ENCODE measurements at places on chromosomes 2 and 18. TPM values are rescaled to one million over a fixed set of nuclear protein-coding genes. Genes with fewer than 3 reads are reported as not detected.

The NEU2 gene
- polyA plus RNA-seq = not detected

The NCKAP1 gene
- polyA plus RNA-seq = 40.4 TPM

The MOCOS gene
- 0.12 TPM for polyA plus RNA-seq

The TANC1 gene
- 3.3 TPM for polyA plus RNA-seq

The LRRTM1 gene
- polyA plus RNA-seq = 2.6 TPM

DNA sequence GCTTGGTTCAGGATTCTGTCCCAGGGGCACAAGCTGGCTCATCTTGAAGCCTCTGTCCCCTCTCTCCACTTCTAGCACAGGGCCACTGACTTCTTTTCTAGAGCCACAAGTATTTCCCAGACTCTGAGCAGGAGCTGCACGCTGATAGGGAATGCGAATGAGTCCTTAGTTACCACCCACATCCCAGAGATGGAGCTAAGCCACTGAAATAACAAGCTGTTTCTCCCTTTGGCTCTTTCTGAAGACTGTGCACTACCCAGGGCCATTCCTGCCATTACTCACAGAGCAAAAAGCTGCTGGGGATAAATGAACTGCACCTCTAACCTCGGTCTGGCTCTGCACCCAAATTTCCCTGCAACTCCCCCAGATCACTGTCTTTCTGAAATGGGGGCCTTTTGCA lies 70.6 kb downstream of the TSN start:
- peak; percentile 48 for DNase-seq

DNA sequence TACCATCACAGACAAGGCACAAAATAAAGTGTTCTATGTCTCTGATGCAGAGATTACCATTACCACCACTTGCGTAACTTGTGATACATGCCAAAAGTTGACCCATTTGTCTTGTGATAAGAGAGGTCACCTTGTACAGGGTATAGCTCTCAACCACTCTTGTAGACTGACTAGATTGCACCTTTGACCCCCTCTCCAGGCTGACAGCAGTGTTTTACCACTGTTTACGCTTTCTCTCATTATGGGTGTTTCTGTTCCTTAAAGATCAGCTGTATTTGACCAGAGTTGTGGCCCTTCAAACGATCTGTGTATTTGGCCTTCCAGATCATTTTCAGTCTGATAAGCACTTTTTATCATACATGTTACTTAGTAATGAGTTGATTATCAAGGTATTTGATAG lies 215.7 kb upstream of the HNMT start:
- no peak for DNase-seq

GRCh38 chr2:140589696-140590095 lies 1541.1 kb downstream of the LRP1B start:
- DNase-seq = no peak

- no peak for DNase-seq
Observed at GRCh38 chr2:217717646-217718045, 285.1 kb downstream of the TNS1 start.

DNA sequence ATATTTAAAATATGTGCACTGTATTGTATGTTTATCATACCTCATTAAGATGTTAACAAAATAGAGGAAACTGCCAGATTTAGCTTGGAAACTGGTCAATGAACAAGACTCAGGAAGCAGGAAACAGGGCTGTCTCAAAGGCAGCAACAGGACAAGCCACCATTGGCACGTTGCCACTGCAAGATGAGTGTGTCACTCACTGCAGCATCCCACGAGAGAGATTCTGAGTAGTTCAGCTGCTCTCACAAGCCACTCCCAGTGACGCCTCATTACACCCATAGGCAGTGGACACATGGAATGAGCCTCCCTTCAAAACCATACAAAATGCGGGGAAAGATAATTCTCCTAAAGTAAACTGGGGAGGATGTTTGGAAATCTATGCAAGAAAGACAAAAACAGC lies 181.9 kb upstream of the DLGAP1 start:
- peak; percentile 52 for DNase-seq

GRCh38 chr2:179239195-179239594 lies 25.4 kb downstream of the SESTD1 start:
- peak; percentile 77 for DNase-seq

DNA sequence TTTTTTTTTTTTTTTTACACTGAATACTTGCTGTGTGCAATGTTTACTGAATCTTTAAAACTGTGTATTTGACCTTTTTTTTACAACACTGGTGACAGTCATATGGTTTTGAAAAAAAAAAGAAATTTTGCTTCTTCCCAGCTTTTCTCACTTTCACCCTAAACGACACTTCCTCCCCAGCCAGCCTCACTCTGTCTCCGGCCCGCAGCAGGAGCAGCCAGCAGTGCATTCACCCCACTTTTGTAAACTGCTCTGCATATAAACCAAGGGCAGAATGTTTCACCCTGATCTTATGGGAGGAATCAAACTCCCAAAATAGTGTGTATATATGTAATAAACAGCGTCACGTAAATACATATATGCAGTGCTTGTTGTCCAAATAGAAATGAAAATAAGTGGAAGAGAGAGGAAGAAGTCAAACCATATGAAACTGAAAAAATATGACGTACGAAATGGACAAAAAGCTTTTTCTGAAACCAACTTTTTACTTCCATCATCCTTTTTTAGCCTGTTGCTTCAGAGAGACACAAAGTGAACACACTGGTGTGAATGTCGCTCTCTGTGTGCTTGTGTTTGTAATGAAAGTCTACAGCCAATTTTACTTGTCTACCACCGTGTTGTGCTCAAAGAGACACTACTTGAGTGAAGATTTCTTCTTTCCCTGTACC lies 54.2 kb downstream of the ZCCHC2 start:
- DNase-seq = no peak

GRCh38 chr18:8142131-8142711 lies 467.0 kb upstream of the RAB12 start:
- DNase-seq = no peak
